ENCODE measurements at places on chromosomes 12 and 14.

DNA sequence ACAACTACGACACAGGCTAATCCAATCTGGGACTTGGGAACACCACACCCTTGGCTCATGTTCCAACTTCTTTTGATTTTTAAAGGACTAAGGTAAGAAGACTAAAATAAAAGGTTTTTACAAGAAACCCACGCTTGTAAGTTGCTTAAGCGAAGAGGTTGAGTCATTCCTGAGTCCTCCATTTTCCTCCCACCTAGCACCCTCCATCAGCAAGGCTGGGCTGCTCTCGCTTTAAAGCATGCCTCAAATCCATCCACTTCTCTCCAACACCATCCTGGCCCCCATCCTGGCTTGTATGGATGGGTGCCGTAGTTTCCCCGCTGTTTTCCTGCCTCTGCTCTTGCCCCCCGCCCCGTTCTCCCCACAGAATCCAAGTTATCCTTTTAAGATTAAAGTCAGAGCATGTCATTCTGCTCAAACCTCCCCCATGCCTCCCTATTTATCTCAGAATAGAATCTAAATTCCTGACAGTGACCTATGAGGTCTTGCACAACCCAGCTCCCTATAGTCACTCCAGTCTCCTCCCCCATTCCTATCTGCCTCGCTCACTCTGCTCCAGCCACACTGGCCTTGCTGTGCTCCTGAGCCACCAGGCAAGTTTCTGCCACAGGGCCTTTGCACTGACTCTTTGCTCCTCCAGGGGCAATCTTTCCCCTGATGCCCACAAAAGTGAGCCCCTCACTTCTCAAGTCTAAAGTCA is 34.5 kb downstream of the SCARB1 start:
- peak; percentile 89 for DNase-seq

- DNase-seq: no peak
Measured at GRCh38 chr12:63098851-63099250, 52.1 kb downstream of the AVPR1A start.

DNA sequence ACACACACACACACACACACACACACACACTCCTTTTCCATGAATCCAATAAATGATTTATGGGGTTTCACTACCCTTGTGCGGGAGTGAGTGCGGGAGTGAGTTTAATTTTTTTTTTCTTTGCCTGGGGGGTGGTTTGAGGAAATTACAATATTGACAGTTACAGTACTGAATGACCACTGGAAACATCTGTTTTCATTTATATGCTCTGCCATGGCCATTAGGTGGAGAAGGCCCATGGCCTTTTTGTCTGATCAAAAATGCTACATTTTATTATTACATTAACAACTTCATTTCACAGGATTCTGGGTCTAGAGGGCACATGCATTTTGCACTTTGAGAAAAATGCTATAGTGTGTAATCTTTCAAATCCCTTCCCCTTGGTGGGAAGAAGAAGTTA is 5.9 kb downstream of the TBX3 start:
- DNase-seq: no peak

DNA sequence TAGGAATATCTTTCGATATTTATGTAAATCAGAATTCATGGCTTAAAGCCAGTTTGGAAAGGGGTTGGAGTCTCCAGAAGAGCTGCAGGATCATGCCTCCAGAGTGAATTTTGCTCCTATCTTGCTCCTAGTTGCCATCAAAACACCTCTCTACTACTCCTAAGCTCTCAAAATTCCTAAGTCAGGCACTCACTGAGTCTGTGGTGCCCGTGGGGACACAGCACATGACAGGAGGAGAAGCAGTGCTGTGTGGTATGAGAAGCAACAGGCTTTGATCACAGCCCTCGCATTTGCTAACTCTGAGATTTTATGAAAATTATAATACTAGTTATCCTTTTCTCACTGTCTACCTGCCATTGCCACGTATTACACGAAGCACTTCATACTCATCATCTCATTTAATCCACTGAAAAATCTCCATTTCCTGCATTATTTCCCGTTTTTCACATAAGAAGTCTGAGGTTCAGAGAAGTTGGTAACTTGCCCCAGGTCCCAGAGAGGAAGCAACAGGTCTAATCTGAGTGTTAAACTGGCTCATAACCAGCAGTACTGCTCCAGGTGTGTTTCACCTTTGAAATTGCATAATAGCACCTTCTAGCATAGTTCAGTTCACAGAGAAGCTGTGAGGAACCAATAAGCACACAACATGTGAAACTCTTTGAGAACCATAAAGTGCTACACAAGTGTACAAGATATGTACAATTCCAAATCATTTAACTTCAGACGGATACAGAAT is 33.1 kb upstream of the SLC35F4 start:
- no peak for DNase-seq

- DNase-seq: no peak
Measured at GRCh38 chr14:92615451-92615850, 101.9 kb downstream of the RIN3 start.

DNA sequence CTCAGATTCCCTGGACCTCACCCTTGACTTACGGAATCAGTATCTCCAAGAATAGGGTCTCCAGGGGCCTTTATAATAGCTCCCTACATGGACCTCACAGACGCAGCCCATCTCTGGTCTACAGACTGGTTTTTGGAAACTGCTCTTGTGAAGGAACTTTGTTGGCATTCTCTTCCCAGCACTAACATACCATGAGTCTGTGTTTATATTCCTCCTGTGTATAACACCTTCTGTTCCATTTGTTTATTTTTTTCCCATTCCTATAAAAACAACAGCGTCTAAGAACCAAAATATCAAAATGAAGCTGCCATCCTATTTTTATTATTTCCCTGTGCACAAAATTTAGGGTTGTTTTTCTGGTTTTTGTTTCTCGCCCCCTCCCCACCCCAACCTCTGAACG is 131.1 kb downstream of the NEDD1 start:
- DNase-seq: no peak

- no peak for DNase-seq
Measured at GRCh38 chr12:80711866-80712265, 4.4 kb downstream of the MYF6 start.

GRCh38 chr14:31880935-31881334 is 196.2 kb upstream of the ARHGAP5 start:
- peak; percentile 85 for DNase-seq

DNA sequence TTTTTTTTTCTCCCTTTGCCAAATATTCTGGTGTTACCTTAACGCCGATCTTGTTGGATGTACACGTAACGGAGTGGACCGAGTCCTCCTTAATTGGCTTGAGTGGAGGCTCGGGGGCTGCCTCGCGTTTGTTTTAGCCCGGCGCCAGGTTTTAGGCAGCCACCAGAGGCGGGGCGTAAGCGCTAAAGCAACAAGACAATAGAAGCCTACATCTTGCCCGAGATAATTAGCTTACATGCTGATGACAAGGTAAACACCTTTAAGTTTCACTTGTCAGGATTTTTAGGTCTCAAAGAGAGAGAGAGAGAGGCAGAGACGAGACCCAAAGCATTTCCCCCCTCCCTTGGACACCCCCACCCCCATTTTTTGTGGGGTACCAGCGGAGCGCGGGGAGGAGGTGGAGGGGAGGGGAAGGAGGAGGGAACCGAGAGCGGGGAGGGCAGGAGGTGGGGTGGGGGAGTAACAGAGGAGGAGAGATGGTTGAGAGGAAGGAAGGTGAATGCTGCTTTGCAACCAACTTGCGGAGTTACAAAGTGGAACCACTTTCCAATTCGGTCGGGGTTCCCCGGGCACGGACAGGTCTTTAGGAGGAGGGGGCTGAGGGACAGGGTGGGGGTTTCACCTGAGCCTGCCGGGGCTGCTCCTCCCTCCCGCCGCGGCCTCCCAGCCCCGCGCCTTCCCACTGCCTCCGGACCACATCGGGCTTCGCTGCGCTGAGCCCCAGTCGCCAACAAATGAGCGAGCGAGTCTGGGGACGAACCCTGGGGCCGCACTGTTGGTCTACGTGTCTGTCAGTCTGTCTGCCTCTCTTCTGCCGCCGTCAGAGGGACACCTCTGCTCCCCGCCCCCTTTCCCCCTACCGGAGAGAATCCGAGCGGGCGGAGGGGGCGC is at the start of gene NKX2-1:
Gene NKX2-1 (minus strand): TSS at position 802 of the 891 bp plus-strand sequence. CDS start 103 bp downstream, at position 699.
- DNase-seq: peak; percentile 40

GRCh38 chr14:60722107-60722356 is 2.1 kb downstream of the SIX4 start:
- DNase-seq: no peak

- peak; percentile 23 for DNase-seq
Measured at GRCh38 chr14:85566603-85567002, 36.7 kb downstream of the FLRT2 start.

GRCh38 chr14:57246933-57247657 is 21.6 kb downstream of the EXOC5 start:
- no peak for DNase-seq

DNA sequence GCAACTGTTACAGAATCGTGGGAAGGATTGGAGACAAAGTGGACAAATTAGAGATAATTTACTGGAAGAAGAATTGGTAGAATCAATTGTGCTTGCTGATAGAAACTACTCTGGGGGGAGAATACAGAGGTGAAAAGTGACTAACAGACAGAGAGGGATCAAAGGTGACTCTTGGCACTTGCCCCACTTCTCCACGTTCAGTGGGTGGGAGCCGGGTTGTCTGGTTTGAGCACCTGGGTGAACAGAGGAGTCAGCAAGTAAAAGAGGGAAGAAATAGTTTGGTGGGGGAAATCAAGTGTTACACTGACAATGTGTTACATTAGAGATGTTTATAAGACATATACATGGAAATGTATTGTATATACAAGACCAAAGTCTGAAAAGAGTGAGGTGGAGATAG is 69.1 kb downstream of the PPP2R5E start:
- DNase-seq: no peak

DNA sequence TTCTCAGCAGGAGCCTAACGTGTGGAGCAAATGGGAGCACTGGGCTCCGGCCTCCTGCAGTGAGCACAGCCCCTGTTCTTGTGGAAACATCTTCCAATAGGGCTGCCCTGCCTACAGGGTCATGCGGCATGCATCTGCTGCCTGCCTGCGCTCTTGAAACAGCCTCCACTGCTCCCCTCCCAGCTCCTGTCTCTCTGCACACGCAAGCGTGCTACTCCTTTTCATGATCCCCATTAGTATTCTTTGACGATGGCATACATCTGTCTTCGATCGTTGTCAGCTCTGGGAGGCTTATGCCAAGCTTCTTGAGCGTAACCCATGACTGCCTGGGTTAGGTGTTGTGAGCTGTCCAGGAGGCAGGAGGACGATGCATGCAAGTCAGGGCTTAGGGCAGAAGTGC is 23.1 kb downstream of the NTF3 start:
- no peak for DNase-seq

- DNase-seq: no peak
Measured at GRCh38 chr12:27517961-27518665, 5.9 kb upstream of the PPFIBP1 start.

GRCh38 chr14:85056267-85056666 is 473.7 kb upstream of the FLRT2 start:
- DNase-seq: no peak

DNA sequence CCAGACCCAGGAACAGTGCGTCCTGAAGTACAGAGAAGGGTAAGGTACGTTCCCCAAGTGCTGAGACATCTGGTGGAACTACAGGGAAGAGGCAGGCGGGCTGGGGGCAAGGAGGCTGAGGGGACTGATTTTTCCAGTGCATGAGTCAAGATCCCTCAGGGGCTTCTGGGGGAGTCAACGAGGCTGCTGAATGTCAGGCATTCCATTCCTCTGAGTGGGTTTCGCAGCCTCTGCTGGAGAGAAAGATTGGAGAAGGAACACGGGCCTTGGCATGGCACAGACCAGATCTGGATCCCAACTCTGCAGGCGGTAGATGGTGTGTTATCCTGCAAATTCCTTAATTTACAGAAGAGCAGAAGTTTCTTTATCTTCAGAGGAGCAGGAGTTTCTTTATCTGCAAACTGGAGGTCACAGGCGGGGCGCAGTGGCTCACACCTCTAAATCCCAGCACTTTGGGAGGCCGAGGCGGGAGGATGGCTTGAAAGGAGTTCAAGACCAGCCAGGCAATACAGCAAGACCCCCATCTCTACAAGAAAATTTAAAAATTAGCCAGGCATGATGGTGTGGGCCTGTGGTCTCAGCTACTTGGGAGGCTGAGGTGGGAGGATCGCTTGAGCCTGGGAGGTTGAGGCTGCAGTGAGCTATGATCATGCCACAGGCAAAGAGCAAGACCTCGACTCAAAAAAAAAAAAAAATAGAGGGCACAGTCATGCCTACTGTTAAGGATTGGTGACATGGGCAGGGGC is 132.6 kb upstream of the MAP1LC3B2 start:
- peak; percentile 85 for DNase-seq

GRCh38 chr12:105481392-105482300 is 151.2 kb downstream of the C12orf75 start:
- DNase-seq: no peak

GRCh38 chr14:101185073-101185835 is 281.7 kb upstream of the RTL1 start:
- DNase-seq: no peak

DNA sequence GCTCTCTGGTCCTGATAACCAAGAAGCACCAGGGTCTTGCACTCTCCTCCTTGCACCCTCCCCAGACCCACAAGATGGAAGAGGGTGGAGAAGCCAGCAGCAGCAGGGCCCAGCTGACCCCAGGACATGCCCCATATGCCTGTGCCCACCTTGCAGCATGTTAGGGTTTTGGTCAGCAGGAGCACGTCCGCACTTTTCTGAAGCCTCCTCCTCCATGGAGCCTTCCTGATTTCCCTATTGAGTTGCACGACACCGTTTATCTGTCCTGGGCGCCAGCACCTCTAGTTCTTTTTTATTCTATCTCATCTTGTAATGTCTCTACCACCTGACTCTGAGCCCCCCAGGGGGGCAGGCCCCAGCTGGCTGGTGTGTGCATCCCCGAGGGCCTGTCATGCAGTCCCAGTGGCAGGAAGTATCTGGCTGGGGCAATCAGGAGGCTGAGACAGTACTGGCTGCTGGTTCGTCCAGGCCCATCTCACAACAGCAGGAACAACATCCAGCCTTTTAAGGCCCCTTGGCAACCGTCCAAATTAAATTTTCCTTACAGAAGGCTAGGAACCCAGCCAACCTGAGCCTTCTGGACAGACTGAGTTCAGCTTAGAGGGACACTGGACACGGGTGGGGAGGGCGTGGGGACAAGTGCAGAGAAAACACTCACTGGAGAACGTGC is 39.6 kb downstream of the CCDC85C start:
- no peak for DNase-seq

DNA sequence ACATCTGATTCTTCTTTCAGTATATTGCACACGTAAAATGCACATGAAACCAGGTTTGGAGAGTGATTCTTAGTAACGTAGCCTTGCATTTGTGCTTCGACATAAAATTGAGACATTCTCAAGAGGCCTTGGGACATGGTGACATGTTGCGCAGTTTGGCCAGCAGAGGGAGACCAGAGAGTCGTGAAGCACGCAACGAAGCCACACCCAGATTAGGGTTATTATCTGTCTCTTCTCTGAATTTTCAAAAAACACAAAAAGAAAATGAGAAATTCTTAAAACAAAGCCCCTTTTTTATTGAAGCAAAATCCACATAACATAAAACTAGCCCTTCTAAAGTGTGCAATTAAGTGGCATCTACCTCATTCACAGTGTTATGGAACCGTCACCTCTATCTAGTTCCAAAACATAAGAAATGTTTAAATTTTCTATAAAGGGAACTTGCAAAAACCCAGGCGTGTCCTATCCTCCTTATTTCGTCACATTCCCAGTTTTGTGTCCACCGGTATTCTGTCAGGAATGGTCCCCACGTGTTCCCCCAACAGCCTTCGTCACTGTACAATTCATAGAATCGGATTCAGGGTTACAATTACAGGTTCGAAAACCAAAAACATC is 108.8 kb upstream of the ATF7IP start:
- peak; percentile 71 for DNase-seq
